Astrocyte (in vitro differentiated cells and primary cell): ENCODE measurements at places on chromosomes 4 and X.

DNA sequence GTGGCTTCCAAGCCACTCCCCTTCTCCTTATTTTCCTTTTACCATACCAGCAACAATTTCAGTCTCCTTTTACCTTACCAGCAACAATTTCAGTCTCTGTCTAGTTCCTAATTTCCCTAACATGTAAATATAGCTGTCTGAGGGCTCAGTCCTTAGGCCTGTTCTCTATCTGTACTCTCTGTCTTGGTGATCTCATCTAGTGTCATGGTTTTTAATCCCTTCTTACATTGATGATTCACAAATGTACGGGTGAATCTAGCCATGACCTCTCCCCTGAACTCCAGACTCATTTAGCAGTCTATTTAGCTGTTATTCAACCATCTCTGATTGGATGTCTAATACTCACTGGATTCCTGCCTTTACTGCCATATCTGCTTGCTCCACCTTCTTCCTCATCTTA lies 7.2 kb downstream of the IL15 start:
- DNase-seq = peak; percentile 83

- no peak for DNase-seq
These were observed 58.1 kb upstream of the HOPX start for GRCh38 chr4:56739066-56739777.

DNA sequence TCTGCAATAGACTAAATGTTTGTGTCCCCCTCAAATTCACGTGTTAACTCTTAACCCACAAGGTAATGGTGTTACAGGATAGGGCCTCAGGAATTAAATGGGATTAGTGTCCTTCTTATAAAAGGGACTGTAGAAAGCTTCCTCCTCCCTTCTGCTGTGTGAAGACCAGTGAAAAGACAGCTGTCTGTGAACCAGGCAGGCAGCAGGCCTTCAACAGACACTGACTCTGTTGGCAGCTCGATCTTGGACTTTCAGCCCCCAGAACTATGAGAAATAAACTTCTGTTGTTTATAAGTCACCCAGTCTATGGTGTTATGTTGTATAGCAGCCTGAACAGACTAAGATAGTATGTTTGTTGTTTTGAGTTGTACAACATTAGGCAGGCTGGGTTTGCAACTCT lies 208.1 kb downstream of the GBA3 start:
- DNase-seq = no peak

DNA sequence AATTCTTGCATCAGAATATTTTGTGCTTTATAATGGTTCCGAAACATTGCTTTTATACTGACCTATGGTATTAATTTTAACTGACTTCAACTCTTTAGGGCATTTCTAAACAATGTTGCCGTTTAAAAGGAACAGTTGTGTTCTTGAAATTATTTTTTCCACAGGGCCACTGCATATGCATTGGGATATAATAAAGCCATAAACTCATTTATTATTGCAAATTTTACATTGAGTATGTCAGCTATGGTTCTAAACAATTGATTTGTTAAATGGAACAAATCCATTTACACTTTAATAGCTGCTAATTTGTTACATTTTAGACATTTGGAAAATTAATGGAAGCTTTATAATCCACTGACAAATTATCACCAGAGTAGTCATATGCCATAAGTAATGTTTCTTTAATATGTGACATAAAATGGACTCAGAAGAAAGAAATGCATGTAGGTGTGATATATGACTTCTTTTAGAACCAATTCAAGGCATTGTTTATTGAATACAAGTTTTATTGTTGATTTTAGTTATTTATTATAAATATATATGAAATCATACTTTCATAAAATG lies 553.3 kb downstream of the TLL1 start:
- no peak for DNase-seq

GRCh38 chr4:6329478-6330383 lies 60.1 kb downstream of the WFS1 start:
- DNase-seq = no peak

DNA sequence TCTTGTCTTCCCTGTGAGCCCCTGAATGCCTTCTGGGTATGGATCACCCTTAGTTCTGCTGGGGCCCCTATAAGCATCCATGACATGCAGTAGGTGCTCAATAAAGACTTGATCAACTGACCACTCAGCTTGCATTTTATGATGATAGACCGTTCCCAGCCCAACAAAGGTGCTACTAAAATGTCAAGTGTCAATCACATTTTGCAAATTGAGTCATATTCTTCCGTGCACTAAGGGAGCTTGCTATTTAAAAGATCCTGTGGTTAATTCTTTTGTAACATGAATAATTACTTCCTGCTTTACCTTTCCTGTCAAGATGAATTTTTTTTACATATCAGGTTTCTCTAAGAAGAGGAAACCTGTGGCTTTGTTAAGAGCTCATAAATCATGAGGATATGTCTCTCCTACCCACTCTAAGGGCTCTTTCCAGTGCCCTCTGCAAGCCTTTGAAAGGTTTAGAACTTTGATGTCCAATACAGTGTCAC lies 47.6 kb downstream of the SH3KBP1 start:
- DNase-seq = peak; percentile 20

DNA sequence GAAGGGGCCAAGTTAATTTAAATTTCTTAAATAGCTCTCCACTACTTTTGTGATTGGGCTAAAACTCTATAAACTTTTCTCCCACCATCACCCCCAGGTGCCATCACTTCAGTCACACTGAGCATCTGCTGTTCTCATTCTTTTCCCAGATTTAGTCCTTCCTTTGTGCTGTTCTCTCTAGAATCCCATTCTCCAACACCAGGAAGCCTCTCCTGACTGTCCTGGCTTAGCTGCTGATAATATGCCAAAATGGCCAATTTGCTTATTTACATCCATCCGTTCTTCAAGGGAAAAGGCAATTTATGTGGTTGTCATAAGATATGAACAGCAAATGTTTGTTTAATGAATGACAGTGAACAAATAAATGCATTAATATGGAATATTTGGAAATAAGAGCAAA lies 44.1 kb downstream of the FGFBP1 start:
- no peak for DNase-seq

- DNase-seq = no peak
These were observed 134.4 kb downstream of the EDA2R start for GRCh38 chrX:66504481-66504880.

DNA sequence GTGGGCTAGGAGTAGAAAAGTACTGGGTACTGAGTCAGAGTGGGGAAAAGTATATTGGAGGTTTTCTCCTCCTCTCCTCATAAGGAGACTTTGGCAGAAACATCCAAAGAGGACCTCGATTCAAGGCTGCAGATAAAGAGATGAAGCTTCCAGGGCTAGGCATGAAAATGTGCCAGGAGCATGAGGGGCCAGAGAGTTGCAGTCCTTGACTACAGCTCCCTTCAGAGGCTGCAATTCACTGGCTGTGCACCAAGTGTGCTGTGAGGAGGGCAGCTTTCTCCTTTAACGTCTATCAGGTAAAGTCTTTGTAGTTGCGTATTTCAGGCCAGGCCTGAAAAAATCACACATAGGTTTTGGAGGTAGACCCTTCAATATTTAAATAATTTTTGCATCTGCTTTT lies 174.9 kb upstream of the VEGFC start:
- no peak for DNase-seq

- peak; percentile 100 for DNase-seq
These were observed 555.6 kb downstream of the PPARGC1A start for GRCh38 chr4:23333946-23334878.
